ENCODE measurements at places on chromosomes 2 and 18.

DNA sequence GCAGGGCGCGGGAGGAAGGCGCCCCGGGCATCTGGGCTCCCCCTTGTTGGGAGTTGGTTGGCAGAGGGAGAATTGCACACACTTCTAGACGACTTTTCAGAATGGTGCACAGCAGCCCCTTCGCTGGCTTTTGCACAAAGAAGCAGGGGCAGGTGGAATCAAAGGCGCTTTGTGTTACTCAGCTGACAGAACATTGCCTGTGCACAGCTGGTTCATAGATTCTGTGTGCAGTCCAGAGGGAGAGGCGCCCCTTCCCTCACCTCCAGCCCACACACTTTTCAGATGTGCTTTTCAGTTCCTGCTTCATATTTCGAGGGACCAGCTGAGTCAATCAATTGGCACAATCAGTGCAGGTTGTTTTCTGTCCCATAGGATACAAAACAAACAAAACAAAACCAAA lies 348.4 kb upstream of the RAB12 start:
- DNase-seq = no peak

DNA sequence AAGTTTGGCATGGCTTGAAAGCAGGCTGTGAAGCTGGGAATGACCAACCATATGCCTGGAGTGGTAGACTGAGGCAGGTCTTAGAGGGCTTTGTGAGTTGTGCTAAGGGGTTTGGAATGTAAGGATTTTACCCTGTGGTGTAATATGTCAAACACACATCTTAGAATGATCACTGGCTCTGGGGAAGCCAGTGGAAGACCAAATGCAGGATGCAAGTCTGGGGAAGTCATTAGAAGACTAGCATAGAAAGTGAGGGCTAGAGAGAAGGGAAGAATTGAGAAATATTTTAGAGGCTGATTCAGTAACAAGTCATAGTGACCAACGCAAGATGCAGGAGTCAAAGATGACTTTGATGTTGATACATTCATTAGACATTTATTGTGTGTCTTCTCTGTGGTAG lies 3.5 kb upstream of the FHOD3 start:
- DNase-seq = no peak

DNA sequence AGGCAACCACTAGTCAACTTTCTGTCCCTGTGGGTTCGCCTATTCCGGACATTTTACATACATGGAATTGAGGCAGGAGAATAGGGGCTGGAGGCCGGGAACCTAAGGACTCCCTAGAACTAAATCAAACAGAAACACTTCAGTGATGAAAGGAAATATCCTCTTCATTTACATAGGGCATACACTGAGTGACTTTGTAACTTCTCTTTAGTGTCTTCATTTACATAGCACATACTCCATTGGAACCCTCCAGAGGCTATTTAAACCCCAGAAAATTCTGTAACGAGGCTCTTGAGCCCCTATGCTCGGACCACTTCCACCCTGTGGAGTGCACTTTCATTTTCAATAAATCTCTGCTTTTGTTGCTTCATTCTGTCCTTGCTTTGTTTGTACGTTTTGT lies 56.5 kb downstream of the CCDC195 start:
- DNase-seq = no peak

DNA sequence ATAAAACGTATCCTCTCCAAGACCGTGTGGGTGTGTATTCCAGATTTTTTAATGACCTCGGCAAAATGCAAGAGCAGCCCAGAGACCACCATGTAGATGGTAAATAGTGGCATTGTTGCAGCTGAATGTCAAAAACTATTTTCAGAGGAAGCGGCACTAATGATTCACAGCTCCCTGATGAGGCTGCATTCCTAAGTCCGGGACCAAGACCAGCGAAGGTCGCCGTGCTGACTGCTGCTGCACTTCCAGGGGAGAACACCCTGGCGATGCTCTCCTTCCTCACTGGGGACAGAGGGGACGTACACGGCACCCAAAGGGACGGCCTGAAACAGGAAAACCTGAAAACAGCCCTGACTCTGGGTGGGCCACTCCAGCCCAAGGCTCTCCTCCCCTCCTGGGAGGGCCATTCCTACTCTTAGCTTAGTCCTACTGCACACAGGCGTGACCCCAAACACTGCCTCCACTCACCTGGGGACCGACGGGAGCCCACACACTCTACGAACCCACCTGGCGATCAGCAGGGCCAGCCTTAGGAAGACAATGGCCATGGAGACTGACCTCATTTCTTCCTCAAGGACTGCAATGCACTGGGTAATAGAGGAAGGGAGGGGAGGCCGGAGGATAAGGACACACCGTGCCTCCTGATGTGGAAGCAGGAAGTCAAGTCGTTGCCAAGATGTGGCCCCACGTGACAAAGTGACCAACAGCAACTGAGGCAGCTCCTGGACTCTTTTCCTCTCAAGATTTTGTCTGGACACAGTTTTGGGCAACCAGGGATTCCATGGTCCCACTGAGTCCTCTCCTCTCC lies 82.8 kb downstream of the ZNF516 start:
- no peak for DNase-seq

- no peak for DNase-seq
Measured at GRCh38 chr2:236510034-236510433, 59.6 kb upstream of the ACKR3 start.

- no peak for DNase-seq
Measured at GRCh38 chr2:28011322-28011737, 120.8 kb downstream of the BABAM2 start.

DNA sequence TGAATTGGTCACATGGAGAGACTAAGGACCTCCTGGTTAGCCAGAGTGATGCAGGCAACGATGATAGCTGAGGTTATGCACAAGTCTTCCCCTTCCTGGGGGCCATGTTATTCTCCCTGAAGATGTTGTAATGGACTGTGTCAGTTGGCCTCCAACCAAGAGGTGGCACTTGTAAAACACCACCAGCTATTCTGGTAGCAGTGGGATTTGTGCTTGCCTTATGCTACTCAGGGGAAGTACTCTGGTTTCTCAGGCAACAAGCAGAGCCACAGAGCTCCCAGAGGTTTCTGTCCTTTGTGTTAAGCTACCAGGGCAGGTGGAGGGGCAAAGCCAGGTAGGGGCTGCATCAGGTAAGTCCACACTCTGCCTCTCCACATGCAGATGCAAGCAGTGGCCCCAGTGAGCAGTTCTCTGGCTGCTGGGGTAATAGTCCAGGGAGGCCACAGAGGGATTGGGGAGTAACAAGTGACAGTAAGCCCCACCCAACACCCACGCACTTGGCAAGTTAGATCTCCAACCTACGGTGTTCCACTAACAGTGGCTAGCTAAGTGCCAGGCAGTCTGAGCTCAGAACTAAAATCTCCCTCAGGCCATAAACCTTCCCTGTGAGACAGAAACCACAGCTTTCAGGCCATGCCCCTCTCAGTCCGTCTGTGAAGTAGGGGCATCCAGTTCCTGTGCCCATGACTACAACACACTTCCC lies 99.7 kb downstream of the RND3 start:
- DNase-seq = no peak

All from D721Med (cell line).